ENCODE measurements at places on chromosomes 1 and 21.

DNA sequence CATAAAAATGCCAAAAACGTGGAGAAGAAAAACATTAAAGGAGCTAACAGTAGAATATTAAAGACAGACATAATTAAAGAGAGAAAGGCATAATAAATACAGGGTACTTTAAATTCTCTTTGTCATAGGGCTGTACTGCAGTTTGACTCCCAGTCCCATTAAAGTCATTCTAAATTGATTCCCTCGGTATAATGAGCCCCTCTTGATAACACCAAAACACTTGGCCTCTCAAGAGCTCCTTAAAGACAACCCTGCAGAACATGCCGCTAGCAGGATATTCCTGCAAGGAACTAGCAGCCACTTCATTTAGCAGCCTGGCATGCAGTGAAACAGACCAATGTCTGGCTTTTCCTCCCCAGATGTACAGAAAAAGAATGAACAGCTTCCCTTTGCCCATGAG is 273.8 kb upstream of the ESRRG start:
- no peak for DNase-seq

DNA sequence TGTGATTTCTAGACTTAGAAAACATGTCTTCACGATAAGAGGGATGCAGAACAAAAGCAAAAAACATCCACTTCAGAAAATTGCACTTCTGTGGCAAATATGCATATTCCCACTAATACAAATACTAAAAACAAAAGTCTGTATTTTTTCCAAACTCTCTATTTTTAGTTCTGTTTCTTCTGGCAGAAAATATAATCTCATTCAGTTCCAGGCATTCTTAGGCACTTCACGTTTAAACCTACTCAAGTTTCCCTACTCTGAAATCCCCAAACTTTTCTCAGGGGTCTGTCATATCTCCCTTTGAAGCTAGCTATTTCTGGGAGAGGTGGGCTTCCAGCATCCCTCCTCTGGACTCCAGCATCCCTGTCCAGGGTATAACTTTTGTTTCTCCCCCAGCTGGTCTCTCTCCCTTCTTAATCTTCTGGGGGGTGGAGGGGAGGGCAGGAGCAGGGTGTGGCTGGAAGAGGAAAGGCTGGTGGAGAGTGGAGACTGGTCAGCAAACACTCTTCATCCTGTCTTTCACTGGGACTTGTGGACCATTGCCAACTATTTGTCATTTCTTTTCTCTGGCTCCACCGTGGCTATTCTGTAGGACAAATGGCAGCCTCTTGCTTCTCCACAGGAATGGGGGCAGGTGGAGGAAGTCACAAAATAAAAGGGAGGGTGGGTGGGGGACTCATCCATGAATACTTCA is 19.6 kb upstream of the NCF2 start:
- DNase-seq, result no peak

DNA sequence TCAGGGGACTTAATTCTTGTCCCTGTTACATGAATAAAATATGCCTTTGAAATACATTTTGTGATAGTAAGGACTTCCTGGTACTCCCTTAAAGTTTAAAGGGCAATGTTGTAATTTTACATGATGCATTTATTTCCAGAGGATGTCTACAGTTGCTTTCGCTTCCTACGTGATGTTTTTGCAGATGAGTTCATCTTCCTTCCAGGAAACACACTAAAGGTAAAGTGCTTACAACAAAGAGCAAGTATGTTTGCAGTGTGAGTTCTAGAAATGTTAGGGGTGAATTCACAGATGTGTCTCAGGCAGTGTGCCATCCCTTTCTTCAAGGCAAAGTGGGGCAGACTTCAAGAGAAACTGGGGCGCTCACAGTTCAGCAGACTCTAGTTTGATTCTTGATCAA is 31.2 kb downstream of the GNPAT start:
- DNase-seq, result no peak

DNA sequence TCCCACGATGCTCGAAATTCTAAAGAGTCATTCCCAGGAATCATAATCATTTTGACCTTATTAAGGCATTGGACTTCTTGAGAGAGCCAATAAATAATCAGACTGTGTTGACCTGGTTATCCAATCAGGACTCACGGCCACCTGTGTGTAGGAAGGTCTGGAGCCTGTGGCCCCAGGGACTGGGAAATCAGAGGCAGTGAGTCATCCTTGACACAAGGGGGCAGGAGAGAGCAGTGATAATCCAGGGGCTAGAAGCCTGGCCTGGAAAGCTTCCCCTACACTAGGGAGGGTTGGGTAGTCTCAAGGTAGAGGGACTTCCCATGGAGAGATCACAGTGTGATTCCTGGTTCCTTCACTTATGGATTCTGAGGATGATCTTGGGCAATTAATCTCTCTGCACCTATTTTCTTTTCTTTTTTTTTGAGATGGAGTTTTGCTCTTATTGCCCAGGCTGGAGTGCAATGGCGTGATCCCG is 4.7 kb downstream of the MR1 start:
- no peak for DNase-seq

DNA sequence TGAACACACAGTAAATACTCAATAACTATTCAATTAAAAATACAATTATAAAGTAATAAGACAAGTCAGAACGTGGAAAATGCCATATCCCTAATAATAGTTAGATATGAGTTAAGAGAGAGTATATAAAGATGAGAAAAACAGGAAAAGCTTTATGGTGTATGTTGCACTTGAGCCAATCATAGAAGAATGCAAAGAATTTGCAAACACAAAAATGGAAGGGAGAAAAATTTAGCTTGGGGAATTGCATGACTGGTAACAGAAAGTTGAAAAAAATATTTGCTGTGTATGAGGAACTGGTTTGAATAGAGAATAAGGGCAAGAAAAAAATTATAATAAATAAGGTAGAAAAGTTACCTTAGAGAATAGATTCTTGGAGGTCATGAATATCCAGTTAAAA is 739.6 kb upstream of the CXADR start:
- no peak for DNase-seq

- no peak for DNase-seq
Measured at GRCh38 chr1:66364578-66365391, 169.2 kb upstream of the SGIP1 start.

- DNase-seq, result no peak
Measured at GRCh38 chr1:41891199-41891896, 27.4 kb downstream of the HIVEP3 start.

DNA sequence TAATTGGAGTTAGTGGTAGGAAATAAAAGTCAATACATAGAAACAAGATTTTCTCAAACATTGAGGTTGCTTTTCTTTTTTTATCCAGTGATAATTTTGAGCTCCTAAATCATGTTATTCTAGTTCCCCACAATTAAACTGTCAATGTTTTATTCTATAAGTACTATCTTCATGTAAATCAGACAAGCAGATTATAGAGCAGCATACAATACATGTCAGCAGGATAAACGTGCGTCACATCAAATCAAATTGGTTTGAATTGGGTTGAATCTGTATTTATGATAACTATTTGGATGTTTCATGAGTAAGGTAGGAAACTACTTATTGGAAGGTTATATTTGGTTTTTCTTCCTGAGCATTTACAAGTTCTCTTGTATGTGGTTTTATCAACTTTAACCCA is 2028.7 kb downstream of the NCAM2 start:
- no peak for DNase-seq

- DNase-seq, result no peak
Measured at GRCh38 chr1:233327651-233328141, at the start of gene MAP3K21. TSS of gene MAP3K21 (plus strand) at chr1:233327724. CDS start at chr1:233328029, 305 bp downstream.

DNA sequence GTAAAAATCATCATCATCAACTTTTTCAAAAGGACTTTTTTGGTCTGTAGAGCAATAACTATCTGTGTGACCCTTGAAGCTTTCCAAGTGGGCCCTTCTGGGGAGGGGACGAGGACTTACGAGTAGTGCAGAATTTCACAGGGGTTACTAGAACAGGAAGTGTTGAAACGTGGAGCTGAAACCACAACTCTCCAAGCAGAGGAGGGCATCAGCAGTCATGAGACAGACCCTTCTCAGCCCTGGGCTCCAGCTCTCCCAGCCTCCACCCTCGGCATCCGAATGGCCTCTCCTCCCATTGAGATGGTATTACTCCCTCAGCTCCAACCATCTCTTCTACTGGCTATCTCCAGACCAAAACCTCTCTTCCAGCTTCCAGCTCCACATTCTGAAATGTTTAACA is 3.6 kb downstream of the FAM89A start:
- DNase-seq, result no peak

DNA sequence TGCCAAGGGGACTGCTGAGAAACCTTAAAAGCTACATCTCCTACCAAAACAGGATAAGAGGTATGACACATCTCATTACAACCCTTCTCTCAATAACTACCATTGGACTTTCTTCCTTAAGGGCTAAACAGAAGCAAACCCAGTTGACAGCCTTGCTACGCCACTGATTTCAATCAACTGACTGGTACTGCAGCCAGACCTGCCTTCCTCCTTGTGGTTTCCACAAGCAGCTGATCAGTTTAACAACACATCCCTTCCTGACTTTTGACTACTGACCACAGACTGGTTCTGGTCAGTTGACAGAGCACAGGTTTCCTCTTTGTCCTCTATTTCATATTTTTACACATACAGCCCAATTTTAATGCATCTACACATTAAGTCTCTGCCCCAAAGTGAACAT is 108.8 kb downstream of the ADAMTS1 start:
- no peak for DNase-seq

DNA sequence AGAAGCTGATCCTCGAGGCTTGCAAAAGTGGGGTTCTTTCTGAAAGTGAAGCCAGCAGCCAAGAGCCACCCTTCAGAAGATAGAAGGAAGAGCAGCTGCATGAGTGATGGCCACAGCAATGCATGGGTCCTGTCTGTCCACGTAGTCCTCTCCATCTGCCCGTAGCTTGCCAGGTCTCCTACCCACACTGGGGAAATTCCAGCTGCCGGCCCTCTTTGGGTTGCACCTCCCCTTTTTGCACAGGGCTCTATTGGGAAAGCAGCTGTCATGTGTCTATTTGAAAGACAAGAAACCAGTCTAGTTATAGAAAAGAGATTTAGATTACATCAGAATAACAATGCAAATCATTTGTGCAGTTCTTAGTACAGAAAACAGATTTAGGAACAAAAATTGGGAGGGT is 204.4 kb downstream of the GIPC2 start:
- no peak for DNase-seq

DNA sequence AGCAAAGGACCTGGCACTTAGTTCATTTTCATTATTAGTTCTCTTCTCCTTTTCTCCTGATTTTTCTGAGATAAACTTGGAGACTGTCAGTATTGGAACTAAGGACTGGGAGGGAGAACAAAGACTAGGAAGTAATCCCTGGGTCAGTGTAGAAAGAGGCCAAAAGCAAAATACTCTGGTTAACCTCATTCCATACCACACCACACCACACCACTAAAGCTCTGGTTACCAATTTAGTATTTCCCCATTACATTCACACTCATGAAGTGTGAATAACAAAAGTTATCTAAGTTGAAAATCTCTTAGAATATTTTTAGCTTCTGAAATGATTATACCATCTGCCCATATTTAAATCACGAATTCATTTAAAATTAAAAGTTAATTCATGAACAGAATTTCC is 68.9 kb upstream of the DMRTA2 start:
- DNase-seq, result no peak

- DNase-seq, result no peak
Measured at GRCh38 chr1:54543729-54544496, 4.1 kb upstream of the ACOT11 start.

GRCh38 chr1:165290148-165290547 is 66.4 kb downstream of the LMX1A start:
- DNase-seq, result no peak

DNA sequence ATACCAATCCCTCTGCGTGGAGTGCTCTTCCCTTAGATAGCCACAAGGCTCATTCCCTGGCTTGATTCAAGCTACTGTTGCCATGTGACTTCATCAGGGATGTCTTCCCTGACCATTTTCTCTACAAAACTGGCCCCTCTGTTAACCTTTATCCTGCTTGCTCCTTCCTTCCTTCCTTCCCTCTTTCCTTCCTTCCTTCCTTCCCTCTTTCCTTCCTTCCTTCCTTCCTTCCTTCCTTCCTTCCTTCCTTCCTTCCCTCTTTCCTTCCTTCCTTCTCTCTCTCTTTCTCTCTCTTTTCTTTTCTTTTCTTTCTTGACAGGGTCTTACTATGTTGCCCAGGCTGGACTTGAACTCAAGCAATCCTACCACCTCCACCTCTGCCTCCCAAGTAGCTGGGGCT is 6.2 kb upstream of the RYR2 start:
- DNase-seq, result no peak

DNA sequence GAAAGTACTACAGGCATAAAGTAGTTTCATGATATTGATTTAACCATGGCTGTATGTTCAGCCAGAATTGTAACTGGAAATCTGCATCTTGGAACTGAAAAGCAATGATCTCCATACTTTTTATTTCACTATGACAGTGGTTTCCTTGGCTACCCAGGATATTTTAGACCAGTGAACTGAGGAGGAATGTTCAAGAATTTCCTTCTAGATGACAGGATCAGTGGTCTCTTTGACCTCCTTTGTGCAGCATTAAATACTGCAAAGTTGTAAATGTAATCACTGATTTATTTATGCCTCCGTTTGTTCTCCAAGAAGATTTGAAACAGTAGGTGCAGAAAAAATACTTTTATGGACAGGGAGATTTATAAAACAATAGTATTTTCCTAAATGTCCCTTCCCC is 39.5 kb downstream of the VPS13D start:
- no peak for DNase-seq

- DNase-seq, result no peak
Measured at GRCh38 chr1:218585511-218586184, 240.5 kb downstream of the TGFB2 start.

- DNase-seq, result no peak
Measured at GRCh38 chr1:242651817-242652216, 127.3 kb upstream of the PLD5 start.

GRCh38 chr1:39305555-39305954 is 101.1 kb downstream of the MACF1 start:
- no peak for DNase-seq

DNA sequence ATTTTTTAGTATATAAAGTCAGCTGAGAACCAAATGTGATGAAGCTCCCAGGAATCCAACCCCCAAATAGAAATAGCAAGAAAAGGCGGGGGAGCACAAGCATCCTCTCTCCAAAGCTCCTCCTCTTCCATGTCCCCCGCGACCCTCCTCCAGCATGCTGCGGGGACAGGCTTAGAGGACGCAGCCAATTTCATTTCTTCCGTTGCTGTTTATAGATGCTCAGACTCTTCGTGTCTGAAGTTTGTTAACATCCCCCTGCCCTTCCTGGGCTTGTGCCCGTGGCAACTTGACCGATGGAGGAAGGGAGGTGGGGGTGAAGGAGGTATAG is 754 bp upstream of the NPPA start:
- no peak for DNase-seq

GRCh38 chr1:59994302-59995198 is 68.0 kb upstream of the CYP2J2 start:
- no peak for DNase-seq
